ENCODE measurements at places on chromosomes 7 and 10.

DNA sequence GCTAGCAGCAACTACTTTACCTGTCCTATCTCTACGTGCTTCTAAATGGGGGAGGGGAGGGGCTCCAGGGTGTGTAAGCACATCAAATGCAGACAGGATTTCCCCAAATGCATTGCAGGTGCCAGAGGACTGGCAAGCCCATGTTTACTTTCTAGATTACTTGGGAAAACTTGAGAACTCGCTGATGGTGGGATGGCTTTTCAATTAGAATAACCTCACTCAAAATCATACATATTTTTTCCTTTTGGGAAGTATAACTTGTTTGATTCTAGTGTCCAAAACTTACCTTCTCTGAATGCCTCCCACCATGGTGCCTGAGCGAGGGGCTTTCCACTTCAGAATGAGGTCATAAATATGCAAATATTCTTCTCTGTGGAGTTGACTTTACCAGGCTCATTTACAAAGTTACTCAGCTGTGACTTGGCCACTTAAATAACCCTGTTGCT, 191.3 kb upstream of the RHOBTB1 start:
- no peak for DNase-seq

DNA sequence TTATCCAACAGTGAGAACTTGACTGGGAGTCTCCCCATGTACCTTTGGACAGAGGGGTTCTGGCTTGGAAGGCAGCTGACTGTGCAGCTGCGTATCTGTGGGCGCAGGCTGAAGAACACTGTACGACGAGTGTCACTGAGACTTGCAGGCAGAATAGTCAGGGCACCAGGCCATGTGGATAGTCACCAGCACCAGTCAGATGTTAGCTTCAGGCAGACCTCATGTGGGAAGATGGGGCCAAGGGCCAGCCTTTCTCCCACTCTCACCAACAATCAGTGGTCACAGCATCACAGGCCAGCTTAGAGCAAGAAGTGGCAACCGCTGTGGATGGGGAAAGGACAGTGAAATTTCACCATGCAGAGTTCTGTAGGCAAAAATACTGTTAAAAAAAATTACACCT, 43.4 kb upstream of the GJD4 start:
- no peak for DNase-seq

DNA sequence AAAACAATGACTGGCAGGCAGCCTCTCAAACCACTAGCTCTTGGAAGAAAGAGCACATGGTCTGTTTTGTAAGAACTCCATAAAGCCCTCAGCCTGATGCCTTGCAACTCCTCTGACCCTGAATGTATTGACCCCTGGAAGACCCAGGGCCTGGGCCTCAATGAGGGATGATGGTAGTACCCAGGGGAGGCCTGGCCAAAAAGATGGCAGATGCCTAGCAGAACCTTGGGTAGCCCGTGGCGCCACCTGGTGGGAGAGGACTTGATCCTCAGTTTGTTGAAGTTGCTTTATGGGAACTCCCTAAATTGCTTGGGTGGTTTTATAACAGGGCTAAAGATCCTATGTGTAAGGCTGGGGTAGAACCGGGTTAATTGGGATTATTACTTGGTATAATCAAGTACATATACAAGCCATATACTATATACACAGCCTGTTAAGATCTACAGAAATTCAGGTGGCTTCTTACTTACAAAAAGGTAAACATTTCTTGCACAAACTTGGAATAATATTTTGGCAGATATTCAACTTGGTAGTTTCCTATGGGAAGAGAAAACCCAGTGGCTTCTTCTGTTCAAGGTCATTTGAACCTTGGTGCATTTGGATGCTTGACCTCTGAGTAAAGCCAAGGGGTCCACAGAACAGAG, 95.8 kb upstream of the CACUL1 start:
- peak; percentile 31 for DNase-seq

GRCh38 chr10:30170814-30171213, 111.4 kb upstream of the JCAD start:
- DNase-seq: no peak

DNA sequence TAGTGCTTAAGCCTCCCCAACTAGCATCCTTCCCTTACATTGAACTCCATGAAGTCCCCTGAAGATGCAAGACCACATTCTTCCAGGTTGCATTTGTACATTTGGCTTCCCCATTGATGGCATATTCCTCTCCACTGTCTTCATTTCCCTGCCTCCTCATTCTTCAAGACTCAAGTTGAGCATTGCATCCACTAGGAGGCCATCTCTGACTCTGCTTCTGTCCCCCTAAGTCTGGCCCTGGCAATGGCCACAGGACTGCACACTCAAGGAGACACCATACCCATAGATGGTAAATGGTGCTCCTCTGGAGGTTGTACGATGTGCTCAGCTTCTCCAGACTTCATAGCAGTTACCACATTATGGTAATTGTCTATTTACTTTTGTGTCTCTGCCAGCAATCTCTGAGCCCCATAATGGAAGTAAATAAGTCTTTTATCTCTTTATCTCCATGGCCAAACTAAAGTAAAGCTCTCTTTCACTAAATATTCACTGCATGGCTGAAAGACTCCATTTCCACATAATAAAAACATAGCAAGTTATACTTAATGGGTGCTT, 112.6 kb downstream of the PTPRZ1 start:
- no peak for DNase-seq

DNA sequence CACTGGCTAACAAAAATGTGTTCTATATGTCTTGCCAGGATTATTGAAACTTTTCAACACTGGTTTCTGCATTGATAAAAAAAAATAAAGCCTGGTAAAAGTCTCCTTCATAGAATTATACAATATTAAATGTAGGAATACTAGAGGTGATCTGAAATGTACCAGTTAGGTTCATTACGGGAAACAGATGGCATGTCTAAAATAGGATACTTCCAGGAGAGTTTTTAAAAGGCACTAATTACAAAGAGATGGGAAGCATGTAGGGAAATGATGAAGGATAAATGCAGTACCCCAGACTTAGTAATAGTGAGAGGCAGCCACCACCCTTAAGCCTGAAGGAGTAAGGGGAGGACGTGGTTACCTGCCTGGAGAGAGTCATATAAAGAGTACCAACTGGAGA, 107.0 kb upstream of the NPSR1 start:
- no peak for DNase-seq

GRCh38 chr7:157831143-157831905, 494.5 kb downstream of the DNAJB6 start:
- no peak for DNase-seq

DNA sequence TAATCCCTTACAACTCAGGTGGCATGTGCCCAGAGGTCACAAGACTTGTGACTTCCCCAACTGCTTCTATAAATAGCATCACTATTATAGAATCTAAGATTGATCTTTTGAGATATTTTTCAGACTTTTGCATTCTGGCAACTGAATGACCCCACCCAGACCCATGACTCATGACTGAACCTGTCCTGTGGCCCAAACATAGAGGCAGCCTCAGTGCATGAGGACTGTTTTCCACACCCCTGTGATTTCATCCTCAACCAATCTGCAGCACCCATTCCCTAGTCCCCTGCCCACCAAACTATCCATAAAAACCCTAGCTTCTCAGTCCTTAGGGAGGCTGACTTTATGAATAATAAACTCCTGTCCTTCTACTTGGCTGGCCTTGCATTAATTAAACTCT, 84.5 kb downstream of the MICU1 start:
- no peak for DNase-seq

GRCh38 chr7:157751951-157752673, 415.3 kb downstream of the DNAJB6 start:
- DNase-seq: no peak

DNA sequence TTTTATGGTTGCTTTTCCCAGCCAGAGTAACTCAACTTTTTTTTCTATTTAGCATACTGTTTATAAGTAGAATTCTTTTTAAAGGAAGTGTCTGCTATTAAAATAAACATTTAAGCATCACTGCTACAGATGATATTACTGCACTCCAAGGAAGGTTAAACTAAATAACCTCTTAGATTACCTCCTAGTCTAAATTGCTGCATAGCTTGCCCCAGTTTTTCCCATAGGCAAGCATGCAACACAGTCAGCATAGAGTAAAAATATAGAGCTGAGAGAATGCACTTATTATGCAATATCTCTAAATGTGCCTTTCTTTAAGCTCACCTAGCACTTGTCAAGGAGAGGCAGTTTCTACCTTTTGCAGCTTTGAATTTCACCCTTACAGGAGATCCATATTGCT, 1392.4 kb upstream of the CELF2 start:
- no peak for DNase-seq

DNA sequence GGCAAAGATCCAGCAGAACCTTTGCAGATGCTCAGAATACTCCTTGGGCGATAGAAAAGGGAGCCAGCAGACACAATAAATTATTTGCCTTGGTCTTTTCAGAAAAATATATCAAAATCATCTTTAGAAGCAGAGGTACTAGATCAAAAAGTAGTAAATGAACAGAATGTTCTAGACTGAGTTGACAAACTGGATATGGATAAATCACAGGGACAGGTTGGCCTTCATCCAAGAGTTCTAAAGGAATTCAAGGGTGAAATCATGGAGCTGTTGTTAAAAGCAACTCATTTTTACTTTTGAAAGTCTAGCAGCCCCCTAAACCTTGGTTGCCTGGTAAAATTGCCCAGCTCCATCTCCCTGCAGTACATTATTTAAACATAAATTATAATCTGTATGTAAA, 99.1 kb downstream of the PLCE1 start:
- DNase-seq: no peak

DNA sequence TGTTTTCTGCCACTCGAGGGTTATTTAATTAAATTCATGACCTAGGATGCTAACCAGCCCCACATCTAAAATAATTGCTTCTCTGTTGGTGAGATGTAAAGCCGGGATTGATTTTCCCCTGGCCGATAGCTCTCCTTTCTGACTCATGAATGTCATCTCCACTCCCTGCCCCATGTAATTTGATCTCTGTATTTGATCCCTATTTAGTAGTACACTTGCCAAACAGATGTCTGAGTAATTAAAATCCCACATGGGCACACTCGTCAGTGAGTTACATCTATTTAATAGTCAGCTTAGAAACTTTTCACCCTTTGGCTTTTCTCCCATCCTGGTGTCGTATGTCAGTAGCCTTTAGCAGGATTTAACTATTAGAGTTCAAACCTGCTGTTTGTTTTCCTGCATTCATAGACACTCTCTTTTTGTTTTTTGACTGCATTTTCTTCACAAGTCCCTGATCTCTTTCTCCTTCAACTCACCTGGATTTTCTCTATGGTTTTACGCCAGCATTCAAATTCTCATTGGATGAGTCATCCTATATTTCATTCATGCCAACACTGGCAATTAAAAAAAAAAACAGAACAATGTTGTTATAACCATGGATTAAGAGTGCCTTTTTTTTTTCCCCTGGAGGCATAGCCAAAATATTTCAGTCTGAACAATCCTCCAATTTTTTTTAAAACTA, 82.7 kb downstream of the SPAG6 start:
- no peak for DNase-seq

DNA sequence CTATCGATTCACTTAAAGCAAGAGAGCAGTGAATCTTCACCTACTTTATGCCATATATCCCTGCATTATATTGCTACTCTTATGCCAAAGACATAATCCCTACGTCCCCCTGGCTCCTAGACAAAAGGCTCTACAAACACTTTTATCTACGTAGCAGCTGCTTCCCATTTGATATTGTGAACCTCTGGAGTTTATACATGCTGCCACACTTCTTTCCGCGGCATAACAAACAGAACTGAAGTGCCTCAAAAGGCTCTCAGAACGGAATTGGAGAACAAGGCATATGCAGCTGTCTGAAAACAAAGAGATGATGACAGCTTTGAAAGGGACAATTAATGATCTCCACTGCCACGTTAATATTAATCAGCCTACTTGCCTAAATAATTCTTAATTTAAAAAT, 985.6 kb upstream of the LRRN3 start:
- no peak for DNase-seq

DNA sequence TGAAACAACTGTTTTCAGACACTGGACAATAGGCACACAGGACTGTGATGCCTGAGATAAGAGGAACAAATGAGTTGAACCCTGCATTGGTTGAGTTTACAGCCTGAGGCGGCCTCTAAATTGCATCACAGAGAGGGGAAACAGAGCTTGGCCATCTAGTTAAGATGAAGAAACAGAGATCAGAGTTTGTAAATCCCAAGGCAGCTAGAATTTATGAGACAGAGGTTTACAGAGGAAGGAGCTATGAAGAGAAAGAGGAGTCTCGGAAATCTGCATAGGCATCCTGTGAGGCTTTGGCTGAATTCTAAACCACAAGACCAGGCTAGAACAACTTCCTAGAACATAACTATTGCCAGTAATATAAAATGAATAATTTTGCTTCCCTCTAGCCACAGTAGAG, 41.0 kb upstream of the OIT3 start:
- DNase-seq: no peak

DNA sequence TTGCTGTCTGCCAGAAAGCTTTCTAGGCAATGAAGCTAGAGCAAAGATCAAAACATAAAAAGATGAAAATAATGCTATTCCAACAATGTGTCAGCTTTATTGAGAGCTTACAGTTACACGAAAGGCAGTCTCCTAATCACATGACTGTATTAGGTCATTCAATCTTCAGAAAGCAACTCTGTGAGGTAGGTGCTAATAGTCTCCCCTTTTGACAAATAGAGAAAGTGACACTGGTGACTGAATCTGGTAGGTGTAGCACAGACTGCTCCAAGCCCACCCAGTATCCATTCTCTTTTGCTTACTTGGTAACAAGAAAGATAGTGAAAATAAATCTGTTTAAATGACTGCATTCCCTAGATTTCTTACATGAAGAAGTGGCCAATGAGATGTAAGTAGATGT, 58.8 kb downstream of the DGKB start:
- DNase-seq: no peak

DNA sequence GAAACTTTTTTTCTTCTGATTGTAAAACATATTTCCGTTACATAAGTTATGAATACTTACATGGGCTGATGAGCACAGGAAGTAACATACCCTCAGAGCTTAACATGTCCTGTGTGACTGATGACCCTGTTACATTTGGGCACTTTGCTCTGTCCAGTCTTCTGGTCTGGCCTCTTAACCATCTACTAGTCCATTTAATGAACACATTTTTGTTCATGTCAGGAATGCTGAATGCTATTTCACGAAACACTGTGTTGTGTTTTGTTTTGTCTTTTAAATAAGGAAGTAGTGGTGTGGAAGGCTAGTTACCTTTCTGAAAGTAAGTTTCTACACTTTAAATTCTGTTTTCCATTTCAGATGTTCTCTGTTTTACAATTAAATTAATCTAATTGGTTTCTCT, 77.7 kb downstream of the RBM33 start:
- no peak for DNase-seq
